8988T (cell line): ENCODE measurements at places on chromosomes 16 and 17.

- DNase-seq: no peak
These were observed 716.9 kb downstream of the KCNJ18 start for GRCh38 chr17:22409160-22409751.

GRCh38 chr17:39679521-39680192 is 8.2 kb downstream of the PGAP3 start:
- DNase-seq: no peak

GRCh38 chr17:39547713-39548478 is 59.8 kb downstream of the NEUROD2 start:
- DNase-seq: peak; percentile 41

GRCh38 chr17:64496348-64496785 is 487 bp downstream of the POLG2 start:
- DNase-seq: no peak

GRCh38 chr17:51107778-51108177 is 12.9 kb downstream of the SPAG9 start:
- no peak for DNase-seq

GRCh38 chr16:70467113-70467512 is 12.7 kb downstream of the FCSK start:
- DNase-seq: no peak
